ENCODE measurements at places on chromosomes 2 and 18.

- DNase-seq: no peak
These were observed 75.3 kb downstream of the CCDC148 start for GRCh38 chr2:158381205-158381604.

DNA sequence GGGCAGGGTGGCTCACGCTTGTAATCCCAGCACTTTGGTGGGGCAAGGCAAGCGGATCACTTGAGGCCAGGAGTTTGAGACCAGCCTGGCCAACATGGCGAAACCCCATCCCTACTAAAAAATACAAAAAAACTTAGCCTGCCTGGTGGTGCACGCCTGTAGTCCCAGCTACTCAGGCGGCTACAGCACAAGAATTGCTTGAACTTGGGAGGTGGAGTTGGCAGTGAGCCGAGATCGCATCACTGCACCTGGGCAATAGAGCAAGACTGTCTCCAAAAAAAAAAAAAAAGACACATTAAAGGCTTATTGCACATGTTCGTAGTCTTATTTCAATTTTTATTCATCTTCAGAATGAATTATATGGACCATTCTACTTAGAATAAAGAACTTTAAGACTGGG is 110.2 kb downstream of the BMPR2 start:
- no peak for DNase-seq

- no peak for DNase-seq
These were observed 447.3 kb downstream of the TMX3 start for GRCh38 chr18:68267583-68267982.

GRCh38 chr18:50665519-50665918 is 105.6 kb downstream of the MAPK4 start:
- DNase-seq: no peak

GRCh38 chr18:77033575-77033974 is 99.0 kb downstream of the MBP start:
- DNase-seq: no peak
